ENCODE measurements at places on chromosomes 13 and 19. TPM values are rescaled to one million over a fixed set of nuclear protein-coding genes. Genes with fewer than 3 reads are reported as not detected.

Gene IGFL3
- not detected for total RNA-seq

Gene RXFP2
- not detected for total RNA-seq

Gene DNAJC15
- 18.2 TPM for total RNA-seq

Gene METTL21C
- not detected for total RNA-seq

Gene GRK1
- 0.05 TPM for total RNA-seq

Gene CATSPERD
- total RNA-seq: not detected

Gene ZNF541
- 0.39 TPM for total RNA-seq

Gene LILRB1
- total RNA-seq: 0.11 TPM

Gene ZNF649
- total RNA-seq: 13.0 TPM
